ENCODE measurements at places on chromosomes 12 and 14.

GRCh38 chr12:42586268-42586667 is 3.3 kb downstream of the PRICKLE1 start:
- no peak for DNase-seq

GRCh38 chr12:74349925-74350324 is 187.7 kb upstream of the ATXN7L3B start:
- DNase-seq = peak; percentile 63

GRCh38 chr12:25236626-25237025 is 14.1 kb downstream of the KRAS start:
- DNase-seq = no peak

DNA sequence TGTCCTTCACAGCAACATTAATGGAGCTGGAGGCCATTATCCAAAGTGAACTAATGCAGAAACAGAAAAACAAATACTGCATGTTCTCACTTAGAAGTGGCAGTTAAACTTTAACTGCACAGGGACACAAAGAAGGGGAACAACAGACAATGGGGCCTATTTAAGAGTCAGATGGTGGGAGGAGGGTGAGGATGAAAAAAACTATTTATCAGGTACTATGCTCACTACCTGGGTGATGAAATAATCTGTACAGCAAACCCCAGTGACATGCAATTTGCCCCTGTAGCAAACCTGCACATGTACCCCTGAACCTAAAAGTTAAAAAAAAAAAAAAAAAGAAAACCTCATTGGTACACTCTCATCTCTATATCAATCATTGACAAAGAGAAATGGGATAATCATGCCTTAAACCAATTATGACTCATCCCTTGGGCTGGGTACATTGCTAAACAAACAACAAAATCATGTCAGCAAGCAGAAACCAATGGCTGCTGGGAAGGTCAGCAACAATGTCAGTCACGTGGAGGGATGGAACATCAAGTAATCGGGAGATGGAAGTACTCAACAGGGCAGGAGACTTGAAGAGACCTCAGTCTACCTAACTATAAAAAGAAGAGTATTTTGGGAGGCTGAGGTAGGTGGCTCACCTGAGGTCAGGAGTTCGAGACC is 479.2 kb downstream of the RMST start:
- DNase-seq = no peak

DNA sequence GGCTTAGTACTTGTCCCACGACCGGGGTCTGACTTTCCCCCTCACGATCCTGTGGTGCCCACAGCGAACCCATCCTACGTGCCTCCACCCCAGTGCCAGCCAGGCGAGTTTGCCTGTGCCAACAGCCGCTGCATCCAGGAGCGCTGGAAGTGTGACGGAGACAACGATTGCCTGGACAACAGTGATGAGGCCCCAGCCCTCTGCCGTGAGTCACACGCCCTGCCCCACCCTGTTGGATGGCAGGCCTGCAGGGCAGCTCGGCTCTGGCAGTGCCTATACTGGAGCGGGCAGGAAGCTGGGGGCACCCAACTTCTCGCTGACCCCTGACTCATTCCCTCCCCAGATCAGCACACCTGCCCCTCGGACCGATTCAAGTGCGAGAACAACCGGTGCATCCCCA is 18.3 kb upstream of the LRP1-AS start:
- DNase-seq = no peak

DNA sequence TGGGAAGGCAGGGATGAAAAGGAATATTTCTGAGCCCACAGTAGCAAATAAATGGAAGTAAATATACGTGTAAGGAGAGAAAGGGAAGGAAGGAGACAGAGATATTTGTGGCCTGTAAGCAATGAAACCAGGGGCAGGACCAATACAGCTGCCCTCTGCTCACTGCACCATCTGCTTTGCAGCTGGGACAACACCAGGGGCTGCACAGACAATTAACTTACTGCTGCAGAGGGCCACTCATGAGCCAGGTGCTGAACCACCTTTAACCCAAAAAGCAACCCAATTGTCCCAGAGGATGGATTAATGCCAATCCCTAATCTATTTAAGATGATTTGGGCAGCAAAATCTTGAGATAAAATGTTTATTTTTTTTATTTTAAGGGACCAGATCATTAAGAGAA is 30.6 kb upstream of the TMX1 start:
- no peak for DNase-seq

DNA sequence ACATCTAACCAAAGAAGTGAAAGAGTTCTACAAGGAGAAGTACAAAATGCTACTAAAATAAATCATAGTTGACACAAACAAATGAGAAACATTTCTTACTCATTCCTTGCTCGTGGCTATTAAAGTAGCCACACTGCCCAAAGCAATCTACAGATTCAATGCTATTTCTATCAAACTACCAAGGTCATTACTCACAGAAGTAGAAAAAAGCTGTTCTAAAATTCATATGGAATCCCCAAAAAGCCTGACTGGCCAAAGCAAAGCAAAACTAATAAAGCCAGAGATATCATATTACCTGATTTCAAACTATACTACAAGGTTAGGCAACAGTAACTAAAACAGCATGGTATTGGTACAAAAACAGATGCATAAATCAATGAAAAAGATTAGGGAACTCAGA is 305.6 kb downstream of the RPAP3 start:
- DNase-seq = no peak

GRCh38 chr12:83065562-83065961 is 378.9 kb downstream of the TMTC2 start:
- no peak for DNase-seq

DNA sequence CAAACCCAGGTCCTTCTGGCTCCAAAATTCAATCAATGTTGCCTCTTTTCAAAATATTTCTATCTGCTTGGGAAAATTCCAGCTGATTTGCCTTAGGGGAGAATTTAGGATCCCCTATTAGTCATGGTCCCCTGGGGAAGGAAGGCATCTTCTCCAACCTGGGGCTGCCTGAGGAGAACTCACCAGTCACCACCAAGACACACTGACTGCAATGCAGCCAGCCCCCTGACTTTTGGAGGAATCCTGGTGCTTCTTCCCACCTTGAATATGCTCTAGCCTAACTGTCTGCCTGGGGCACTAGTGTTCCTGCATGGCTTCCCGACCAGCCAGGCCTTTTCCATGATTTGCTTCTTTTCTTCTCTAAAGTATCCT is 71.8 kb upstream of the BCL2L14 start:
- DNase-seq = no peak

DNA sequence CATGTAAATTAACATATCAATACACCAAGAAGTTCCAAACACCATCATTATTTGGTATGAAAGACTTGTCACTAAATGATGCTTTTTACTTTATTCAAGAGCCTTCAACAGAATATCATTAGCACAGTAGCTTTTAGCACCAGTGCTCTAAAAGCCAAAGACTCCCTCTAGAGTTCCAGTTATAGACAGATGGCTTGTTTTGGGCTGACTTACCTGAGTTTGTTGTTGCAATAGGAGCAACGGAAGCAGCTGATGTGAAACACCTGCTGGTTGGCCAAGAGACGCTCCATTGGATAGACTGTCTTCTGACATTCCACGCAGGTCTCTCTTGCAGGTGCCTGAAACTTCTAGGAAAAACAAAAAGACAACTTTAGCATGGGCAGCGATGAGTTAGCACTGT is 14.5 kb upstream of the CERS5 start:
- DNase-seq = no peak

DNA sequence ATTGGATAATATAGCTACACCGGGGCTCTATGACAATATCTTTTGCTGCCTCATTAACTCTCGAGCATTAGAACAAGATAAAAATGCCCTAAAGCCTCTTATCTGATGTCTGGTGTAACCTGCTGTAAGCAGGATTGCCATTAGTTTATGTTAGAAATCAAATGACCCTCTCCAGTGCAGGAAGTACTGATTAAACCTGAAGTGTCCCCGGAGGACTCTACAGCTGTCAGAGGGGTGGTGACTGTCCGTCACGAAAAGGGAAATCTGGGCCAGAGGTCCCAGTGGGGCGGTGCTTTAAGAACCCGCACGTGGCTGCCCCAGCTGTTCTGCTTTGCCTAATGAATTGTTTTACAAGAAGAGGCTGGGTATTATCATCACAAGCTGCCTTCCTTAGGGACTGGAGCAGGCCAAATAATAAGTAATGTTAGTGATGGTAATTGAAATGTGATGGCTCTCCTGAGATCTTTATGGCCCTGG is 55.7 kb downstream of the LIN52 start:
- no peak for DNase-seq

- DNase-seq = no peak
Observed at GRCh38 chr12:27969624-27970400, 2.7 kb downstream of the PTHLH start.

DNA sequence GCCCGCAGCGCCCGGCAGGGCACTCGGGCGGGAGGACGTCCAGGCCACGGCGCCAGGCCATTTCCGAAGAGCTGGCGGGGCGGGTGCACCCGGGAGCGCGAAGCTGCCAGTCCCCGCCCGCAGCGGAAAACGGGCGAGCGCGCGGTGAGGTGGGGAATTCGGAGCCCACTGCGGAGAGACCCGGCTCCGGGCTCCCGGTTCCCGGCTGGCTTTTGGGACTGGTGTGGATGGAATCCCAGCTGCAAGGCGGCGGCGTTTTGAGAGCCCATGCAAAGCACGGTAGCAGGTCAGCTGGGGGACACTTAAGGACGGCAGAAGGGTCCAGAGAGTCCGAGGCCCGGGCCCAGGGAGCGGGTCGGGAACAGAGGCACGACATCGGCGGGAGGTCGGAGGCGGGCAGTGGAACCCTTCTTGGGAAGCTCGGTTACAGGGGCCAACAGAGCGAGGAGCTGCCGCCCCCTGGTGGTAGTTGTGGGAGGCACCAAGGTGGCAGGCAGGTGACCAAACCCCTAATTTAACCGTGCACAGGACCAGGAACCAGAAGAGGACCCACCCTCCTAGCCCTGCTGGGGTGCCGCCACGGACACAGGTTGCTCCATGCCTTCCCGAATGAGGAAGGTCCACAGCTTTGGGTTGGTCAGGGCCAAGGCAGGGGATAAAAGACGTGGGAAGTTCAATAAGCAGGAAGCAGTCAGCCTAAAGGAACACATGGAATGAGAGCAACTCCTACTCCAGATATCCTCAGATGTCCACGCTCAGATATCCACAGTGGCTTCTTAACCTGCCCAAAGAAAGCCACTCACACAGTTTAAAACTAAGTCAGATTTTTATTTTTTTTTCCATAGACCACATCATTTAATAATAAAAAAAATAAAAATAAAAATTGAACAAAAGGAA is 685 bp upstream of the CDH24 start:
- peak; percentile 75 for DNase-seq

- no peak for DNase-seq
Observed at GRCh38 chr12:101436136-101436535, 28.6 kb upstream of the ARL1 start.

GRCh38 chr12:130683080-130683479 is 33.0 kb downstream of the RIMBP2 start:
- DNase-seq = no peak

DNA sequence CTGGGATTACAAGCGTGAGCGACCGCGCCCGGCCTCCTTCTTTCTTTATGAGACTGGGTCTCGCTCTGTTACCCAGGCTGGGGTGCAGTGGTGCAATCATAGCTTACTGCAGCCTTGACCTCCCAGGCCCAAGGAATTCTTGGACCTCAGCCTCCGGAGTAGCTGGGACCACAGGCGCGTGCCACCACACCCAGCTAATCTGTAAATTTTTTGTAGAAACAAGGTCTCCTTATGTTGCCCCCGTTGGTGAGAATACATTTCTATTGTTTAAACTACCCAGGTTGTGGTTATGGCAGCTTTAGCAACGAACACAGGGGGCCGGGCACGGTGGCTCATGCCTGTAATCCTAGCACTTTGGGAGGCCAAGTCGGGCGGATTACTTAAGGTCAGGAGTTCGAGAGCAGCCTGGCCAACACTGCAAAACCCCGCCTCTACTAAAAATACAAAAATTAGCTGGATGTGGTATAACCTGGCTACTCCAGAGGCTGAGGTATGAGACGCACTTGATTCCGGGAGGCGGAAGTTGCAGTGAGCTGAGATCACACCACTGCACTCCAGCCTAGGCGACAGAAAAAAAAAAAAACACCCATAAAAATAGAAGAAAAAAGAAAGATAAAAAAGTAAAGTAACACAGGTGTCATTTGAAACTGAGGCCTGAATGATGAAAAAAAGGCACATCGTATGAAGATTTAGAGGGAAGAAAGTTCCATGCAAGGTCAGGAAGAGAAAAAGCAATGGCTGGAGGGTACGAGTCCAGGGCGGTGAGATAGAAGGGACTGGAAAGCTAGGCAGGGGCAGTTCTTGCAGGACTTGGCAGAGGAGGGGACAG is 977 bp upstream of the TMEM120B start:
- DNase-seq = no peak

DNA sequence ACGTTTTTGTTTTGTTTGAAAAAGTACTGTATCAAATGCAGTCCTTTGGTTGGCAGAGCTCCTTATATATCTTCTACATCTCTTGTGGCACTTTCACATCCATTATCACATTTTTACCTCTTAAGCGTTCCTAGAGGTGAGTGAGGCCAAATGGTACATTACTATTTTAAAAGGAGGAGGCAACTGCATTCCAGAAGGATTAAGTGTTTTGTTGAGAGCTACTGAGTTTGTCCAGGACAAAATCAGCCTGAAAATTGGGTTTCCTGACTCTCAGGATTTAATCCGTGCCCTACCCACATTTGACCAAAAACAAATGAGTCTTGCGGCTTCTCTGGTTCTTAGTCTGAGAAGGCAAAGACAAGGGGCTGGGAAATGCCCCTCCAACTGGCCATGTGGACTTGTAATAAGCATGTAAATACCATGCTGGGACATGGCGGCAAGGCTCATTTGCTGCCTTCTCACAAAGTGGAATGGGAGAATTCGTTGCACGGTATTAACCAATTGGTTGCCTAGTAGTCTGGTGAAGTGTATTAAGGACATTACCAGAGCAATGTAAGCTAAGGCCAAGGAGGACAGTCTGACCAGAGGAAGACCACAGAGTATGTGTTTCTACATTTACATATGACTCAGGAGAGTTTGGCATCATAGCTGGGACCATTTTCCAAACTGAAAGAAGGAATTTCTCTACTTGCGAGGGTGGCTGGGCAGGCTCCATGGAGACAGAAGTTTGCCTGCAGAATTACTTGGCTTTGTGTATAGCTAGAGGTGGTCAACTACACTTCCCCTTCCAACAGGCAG is 175.8 kb upstream of the PLXNC1 start:
- peak; percentile 14 for DNase-seq

DNA sequence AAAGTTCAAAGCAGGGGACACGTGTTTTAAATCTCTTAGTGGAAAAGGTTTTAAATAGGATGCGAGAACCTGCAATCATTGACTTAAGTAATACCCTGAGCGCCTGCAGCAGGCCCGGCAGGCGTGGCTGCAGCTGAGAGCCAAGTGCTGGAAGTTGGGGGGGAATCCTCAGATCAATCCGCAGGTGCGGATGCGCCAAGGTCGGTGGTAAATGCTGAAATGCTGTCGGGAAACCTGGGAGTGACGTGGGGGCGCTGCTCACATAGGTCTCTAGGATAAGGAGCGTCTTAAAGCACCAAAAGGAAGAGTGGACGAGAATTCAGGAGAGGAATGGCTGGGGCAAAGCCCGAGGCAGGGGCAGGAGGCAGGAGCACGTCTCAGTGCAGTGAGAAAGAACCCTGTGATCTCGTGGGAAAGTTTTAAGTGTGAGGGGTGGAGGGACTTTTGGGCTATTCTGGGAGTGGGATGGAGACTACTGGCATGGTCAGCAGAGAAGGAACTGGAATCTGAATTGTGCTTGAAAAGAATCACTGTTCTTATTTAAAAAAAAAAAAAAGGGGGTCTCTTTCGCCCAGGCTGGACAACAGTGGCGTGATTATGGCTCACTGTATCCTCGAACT is 883 bp upstream of the CDCA4 start:
- DNase-seq = no peak

GRCh38 chr12:52148464-52149181 is 43.2 kb downstream of the KRT80 start:
- DNase-seq = no peak
